ENCODE measurements at places on chromosomes 2 and 18. TPM values are rescaled to one million over a fixed set of nuclear protein-coding genes. Genes with fewer than 3 reads are reported as not detected.

The GAL3ST2 gene
- total RNA-seq = 0.83 TPM

The LYG2 gene
- not detected for total RNA-seq

The ECEL1 gene
- total RNA-seq = 0.22 TPM

The NT5C1B gene
- total RNA-seq = not detected

The C2orf72 gene
- 79.1 TPM for total RNA-seq

The GPR39 gene
- 6.9 TPM for total RNA-seq

The B3GNT7 gene
- total RNA-seq = 0.73 TPM

The LMAN2L gene
- total RNA-seq = 5.5 TPM

The SALL3 gene
- not detected for total RNA-seq

The RGPD3 gene
- total RNA-seq = 0.11 TPM

The PKDCC gene
- total RNA-seq = 8.2 TPM

The SLC19A3 gene
- total RNA-seq = 15.4 TPM

DNA sequence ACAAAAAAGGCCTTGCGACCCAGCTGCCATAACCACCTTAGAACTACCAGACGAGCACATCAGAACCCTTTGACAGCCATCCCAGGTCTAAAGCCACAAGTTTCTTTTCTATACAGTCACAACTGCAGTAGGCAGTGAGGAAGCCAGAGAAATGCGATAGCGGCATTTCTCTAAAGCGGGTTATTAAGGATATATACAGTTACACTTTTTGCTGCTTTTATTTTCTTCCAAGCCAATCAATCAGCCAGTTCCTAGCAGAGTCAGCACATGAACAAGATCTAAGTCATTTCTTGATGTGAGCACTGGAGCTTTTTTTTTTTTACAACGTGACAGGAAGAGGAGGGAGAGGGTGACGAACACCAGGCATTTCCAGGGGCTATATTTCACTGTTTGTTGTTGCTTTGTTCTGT lies 48.8 kb downstream of the FEZ2 start:
- DNase-seq = no peak
- no peak overlapping the region for H3K27ac ChIP-seq
- H3K4me1 ChIP-seq = no peaks in the 10 kb centered on the region

GRCh38 chr2:234137400-234138014 lies 87.0 kb downstream of the SPP2 start:
- no peaks in the 10 kb centered on the region for H3K27me3 ChIP-seq
- DNase-seq = no peak
- no peak overlapping the region for H3K4me3 ChIP-seq

DNA sequence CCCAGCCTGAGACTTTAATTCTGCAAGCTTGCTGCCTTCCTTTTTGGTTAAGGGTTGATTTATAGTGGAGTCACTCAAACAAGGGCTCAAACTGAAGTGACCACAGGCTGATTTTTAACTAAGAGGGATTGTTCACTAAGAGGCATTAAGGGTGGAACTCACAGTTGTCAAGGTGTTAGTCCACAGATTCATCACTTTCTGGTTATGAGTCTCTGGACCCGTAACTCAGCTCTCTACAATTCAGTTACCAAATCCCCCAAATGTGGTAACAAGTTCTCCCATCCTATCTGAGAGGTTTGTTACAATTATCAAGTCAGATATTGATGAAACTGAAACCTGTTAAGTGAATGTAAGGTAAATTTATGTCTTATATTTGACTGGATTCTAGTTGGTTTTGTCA lies 185.9 kb upstream of the KLHL14 start:
- DNase-seq = no peak
- no peak overlapping the region for H3K4me3 ChIP-seq
- H3K27me3 ChIP-seq = no peaks in the 10 kb centered on the region
- H3K27ac ChIP-seq = no peak overlapping the region
- H3K4me1 ChIP-seq = no peaks in the 10 kb centered on the region
- H3K36me3 ChIP-seq = no peaks in the 10 kb centered on the region

DNA sequence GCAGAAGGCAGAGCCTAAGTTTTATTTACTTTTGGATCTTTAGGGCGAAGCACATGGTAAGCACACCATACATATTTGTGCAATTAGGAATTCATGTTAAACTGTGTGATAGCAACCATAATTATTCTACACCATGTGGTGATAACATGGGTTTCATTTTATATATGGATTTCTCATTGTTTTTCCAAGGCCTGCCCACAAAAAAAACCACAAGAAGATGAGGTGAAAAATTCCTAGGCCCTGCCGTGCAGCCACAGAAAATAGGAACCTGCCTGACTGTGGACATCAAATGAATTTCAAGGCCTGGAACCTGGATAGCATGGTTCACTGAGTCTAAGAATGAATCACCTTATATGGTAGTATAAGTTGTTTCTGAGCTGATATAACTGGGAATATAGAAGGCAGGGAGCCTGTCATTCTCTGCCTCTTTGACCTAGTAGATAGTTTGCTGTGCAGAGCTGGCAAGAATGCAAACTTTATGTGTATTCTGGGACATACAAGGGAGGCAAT lies 22.4 kb upstream of the SSB start:
- H3K27me3 ChIP-seq = no peaks in the 10 kb centered on the region
- H3K36me3 ChIP-seq = no peaks in the 10 kb centered on the region
- H3K27ac ChIP-seq = no peak overlapping the region
- no peaks in the 10 kb centered on the region for H3K4me1 ChIP-seq
- no peak for DNase-seq

GRCh38 chr2:190459881-190460280 lies 51.7 kb downstream of the MFSD6 start:
- no peaks in the 10 kb centered on the region for H3K4me1 ChIP-seq
- H3K36me3 ChIP-seq = no peaks in the 10 kb centered on the region
- H3K27ac ChIP-seq = no peak overlapping the region
- H3K27me3 ChIP-seq = no peaks in the 10 kb centered on the region
- H3K4me3 ChIP-seq = no peak overlapping the region
- DNase-seq = no peak

DNA sequence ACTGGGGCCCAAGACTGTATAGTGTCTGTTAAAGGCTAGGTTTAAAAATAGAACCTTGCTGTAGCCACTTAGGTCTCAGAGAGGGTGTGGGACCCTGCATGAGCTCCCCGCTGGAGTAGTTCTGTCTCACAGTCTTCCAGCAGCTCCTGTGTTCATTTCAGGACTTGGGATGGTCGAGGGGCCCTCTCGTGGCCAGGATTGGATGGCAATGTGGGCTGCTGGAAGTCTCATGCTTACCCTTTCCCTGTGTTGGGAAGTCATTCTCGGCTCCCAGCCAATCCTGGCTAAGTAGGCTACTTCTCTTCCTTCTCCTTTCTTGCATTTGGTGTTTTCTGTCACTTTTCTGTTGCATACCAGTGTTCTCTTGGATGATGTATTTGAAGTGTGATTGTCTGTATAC lies 284.0 kb upstream of the GCFC2 start:
- no peak overlapping the region for H3K4me3 ChIP-seq
- no peak for DNase-seq
- no peak overlapping the region for H3K27ac ChIP-seq
- H3K27me3 ChIP-seq = no peaks in the 10 kb centered on the region

DNA sequence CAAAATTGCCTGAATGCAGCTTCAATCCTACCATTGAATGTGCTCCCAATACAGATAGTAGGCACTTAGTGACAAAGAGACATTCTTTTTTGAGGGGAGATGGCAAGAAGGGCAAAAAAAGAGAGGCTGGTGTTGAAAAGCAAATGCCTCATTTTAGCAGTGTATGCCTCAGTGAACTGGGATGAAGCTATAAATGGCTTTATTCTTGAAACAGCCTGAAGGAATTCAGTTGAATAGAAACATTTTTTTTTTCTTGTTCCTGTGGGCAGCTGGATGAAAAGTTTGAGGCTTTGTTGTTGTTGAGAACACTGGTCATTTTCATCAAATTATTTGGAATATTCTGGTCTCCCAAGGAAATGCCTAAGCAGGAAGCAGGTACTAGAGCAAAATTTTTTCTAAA lies 228.9 kb downstream of the RNF144A start:
- no peaks in the 10 kb centered on the region for H3K27me3 ChIP-seq
- no peak overlapping the region for H3K4me3 ChIP-seq
- no peak for DNase-seq
- H3K27ac ChIP-seq = no peak overlapping the region
- H3K36me3 ChIP-seq = no peaks in the 10 kb centered on the region
- no peaks in the 10 kb centered on the region for H3K4me1 ChIP-seq

DNA sequence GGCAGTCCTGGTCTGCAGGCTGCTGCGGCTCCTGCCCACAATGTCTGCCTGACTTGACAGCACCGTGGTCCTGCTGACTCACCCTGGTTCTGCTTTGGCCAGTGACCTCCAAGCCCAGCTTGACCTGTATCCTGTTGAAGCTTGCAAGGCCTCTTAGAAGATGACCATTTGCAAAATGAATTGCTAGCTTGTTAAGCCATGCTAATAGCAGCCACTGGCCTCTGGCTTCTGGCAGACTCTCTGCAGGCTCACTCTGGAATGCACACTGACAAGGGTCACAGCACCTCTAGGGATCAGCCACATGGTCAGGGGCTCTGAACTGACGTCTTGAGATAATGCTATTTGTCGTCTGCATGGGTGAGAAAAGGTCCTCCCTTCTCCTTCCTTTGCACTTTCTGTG lies 25.9 kb downstream of the CNGA3 start:
- H3K4me3 ChIP-seq = no peak overlapping the region
- no peaks in the 10 kb centered on the region for H3K4me1 ChIP-seq
- no peaks in the 10 kb centered on the region for H3K27me3 ChIP-seq
- no peak for DNase-seq
- H3K36me3 ChIP-seq = no peaks in the 10 kb centered on the region

DNA sequence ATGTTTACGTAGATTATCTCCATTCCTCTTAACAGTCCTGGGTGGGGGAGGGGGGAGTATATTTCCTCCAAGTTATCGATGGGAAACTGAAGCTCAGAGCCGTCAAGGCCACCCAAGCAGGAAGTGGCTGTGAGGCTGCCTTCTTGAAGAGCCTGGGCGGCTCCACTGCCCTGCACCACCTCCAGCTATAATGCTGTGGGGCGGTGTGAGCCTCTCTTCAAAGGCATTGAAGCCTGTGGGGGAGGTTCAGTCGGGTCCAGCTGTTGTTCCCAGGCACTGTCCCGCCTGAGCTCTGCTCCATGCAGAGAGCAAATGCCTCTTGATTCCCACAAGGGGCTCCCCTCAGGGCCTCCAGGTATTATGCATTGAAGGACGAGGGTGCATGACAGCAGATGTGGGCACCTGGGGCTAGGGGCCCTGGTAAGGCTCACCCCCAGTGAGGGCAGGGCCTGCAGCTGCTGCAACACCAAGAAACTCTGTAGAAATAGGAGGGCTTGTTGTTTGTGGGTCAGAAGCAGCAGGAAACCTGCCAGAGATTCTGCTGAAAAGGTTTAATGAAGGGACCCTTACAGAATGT lies 29.5 kb upstream of the LAPTM4A start:
- no peak overlapping the region for H3K27ac ChIP-seq
- H3K36me3 ChIP-seq = no peaks in the 10 kb centered on the region
- no peak for DNase-seq
- H3K4me1 ChIP-seq = no peaks in the 10 kb centered on the region
- no peaks in the 10 kb centered on the region for H3K27me3 ChIP-seq
- no peak overlapping the region for H3K4me3 ChIP-seq

DNA sequence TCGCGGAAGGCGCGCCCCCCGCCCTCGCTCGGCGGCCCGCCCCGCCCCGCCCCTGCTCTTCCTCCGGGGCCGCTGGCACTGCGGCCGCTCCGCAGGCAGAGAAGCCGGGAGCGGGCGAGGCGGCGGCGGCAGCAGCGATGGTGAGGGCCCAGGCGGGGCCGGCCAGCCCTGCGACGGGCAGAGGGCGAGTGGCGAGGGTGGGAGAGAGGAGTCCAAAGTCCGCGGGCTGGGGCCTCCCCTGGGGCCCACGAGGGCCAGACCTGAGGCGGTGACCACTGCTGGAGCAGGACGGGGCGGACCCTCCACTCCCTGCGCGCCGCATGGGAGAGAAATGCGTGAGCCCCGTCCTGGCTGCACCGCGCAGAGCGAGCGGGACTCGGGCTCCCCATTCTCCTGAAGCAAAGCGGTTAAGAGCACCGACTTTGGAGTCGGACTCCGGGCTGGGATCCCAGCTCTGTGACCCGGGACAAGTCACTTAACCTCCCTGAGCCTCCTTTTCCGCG lies at the start of gene VAMP5:
VAMP5 (plus strand) TSS at position 78 of the 503 bp plus-strand sequence; CDS start at position 138, 60 bp downstream.
- no peaks in the 10 kb centered on the region for H3K36me3 ChIP-seq
- peaks cover 24% of the 10 kb centered on the region for H3K4me1 ChIP-seq
- peak; percentile 68 for DNase-seq
- peak within 1 kb of the TSS; percentile 87 for H3K27ac ChIP-seq
- peak within 1 kb of the TSS; percentile 70 for H3K4me3 ChIP-seq

GRCh38 chr2:31430439-31431165 lies 16.1 kb upstream of the XDH start:
- no peak overlapping the region for H3K4me3 ChIP-seq
- no peak overlapping the region for H3K27ac ChIP-seq
- no peaks in the 10 kb centered on the region for H3K4me1 ChIP-seq

- H3K4me1 ChIP-seq = no peaks in the 10 kb centered on the region
- no peak overlapping the region for H3K27ac ChIP-seq
- H3K27me3 ChIP-seq = no peaks in the 10 kb centered on the region
- no peak for DNase-seq
Measured at GRCh38 chr2:15984368-15985255, 44.3 kb downstream of the MYCN start.

- H3K4me1 ChIP-seq = no peaks in the 10 kb centered on the region
- H3K27ac ChIP-seq = no peak overlapping the region
- H3K27me3 ChIP-seq = no peaks in the 10 kb centered on the region
- DNase-seq = peak; percentile 16
- H3K36me3 ChIP-seq = no peaks in the 10 kb centered on the region
Measured at GRCh38 chr2:120817956-120818325, 82.3 kb downstream of the GLI2 start.

- H3K4me3 ChIP-seq = no peak overlapping the region
- no peak overlapping the region for H3K27ac ChIP-seq
- DNase-seq = no peak
- no peaks in the 10 kb centered on the region for H3K27me3 ChIP-seq
- no peaks in the 10 kb centered on the region for H3K36me3 ChIP-seq
Measured at GRCh38 chr2:182649316-182649715, 66.7 kb upstream of the DNAJC10 start.

DNA sequence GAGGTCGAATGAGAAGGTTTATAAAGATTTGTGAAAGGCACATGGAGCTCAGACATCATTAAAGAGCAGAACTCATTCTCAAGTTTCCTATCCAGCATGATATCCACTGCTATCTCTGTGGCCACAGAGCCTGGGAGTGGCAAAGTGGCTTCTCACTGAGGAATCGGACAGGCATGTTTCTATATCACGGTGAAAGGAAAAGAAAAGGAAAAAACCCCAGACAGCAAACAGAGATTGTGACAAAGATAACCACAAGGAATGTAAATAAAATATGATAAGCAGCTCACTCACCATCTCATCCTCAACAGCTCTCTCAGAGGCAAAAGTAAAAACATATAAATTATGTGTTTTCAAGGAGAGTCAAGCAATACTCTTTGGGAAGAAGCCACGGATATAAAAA lies 2.5 kb downstream of the PID1 start:
- peaks cover 4% of the 10 kb centered on the region for H3K4me1 ChIP-seq
- peak overlapping the region; percentile 71 for H3K27ac ChIP-seq
- H3K4me3 ChIP-seq = peak overlapping the region; percentile 84
- no peaks in the 10 kb centered on the region for H3K27me3 ChIP-seq
- DNase-seq = no peak
- H3K36me3 ChIP-seq = no peaks in the 10 kb centered on the region

DNA sequence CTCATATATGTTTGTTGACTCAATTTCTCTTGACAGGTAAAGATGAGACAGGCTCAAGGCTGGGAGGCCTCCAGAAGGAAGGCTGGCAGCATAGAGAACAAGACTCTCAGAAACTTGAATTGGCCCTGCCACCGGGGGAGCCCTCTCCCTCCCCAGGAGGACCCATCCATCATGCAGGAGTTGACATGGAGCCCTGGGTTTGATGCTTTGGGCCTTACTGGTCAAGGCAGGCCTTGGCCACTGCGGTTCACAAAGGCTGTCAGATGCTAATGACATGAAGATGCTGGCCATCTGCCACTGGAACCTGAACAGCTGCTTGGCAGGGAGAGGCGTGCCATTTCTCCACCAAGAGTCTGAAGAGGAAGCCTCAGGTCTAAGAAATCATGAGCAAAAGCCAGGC lies 193.6 kb downstream of the MTCL1 start:
- no peak overlapping the region for H3K27ac ChIP-seq
- no peaks in the 10 kb centered on the region for H3K27me3 ChIP-seq
- no peaks in the 10 kb centered on the region for H3K36me3 ChIP-seq
- no peak overlapping the region for H3K4me3 ChIP-seq

All from right lobe of liver (tissue), 6 donors.